Kidney epithelial cell (primary cell): ENCODE measurements at places on chromosomes 5 and 9. TPM values are rescaled to one million over a fixed set of nuclear protein-coding genes. Genes with fewer than 3 reads are reported as not detected.

The SLC45A2 gene
- total RNA-seq, result not detected in 2 replicates

The NLN gene
- 31.0 and 35.2 TPM in 2 replicates for total RNA-seq

The EXOSC3 gene
- total RNA-seq, result 27.6 and 50.4 TPM in 2 replicates

- DNase-seq, result no peak
These were observed 53.8 kb downstream of the ABHD17B start for GRCh38 chr9:71857159-71857558.

The RXRA gene
- total RNA-seq, result 15.0 and 19.7 TPM in 2 replicates

- DNase-seq, result no peak
These were observed 78.6 kb downstream of the FREM1 start for GRCh38 chr9:14831661-14832060.

GRCh38 chr5:167259806-167260205 lies 1031.6 kb upstream of the WWC1 start:
- no peak for DNase-seq

The OBP2B gene
- total RNA-seq, result not detected in 2 replicates

The MEF2C gene
- 1.9 and 4.8 TPM in 2 replicates for total RNA-seq

The PRDM9 gene
- 0.07 TPM in 1 of 2 replicates, not detected in the other for total RNA-seq

The SOWAHA gene
- 0.21 and 0.89 TPM in 2 replicates for total RNA-seq

The AK1 gene
- 44.8 and 56.4 TPM in 2 replicates for total RNA-seq

DNA sequence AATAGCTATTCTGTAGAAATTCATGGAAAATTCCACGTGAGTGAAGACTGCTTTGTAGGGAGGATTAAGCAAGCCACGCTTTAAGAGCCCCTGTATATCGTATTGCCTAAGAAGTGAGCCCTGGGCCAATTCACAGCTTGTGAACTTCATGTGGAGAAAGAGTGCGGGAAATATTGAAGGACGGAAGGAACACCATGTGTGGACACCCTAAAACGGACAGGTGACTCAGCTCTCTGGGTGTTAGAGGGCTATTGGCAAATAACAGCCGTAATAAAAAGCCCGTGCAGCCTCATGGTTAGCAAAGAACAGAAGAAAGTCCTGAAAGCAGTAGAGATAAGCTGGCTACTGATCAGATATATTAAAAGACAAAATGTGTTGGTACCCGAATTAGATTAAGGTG lies 26.4 kb downstream of the ZNF366 start:
- DNase-seq, result no peak

DNA sequence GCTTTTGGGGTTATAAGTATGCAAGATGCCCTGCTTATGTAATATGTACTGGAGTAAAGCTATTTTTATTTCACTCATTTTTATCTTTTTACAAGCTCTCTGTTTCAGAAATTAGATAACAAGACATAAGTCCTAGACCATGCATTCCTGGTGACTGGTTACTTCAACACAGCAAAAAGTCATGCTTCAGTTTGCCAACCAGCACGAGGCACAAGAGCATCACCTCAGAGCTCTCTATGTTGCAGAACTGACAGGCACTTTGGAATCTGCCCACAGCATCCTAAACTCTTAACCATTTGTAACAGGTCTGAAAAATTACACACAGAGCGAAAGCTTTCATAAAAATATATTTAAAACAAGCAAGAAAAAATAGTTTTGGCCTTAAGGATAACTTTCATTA lies 112.8 kb downstream of the MARCHF11 start:
- DNase-seq, result no peak
